AG10803 (cell line): ENCODE measurements at places on chromosomes 4 and X.

GRCh38 chrX:41350976-41351569 lies 17.1 kb downstream of the DDX3X start:
- no peak for DNase-seq

GRCh38 chr4:142700531-142700930 lies 145.6 kb downstream of the INPP4B start:
- DNase-seq = no peak

DNA sequence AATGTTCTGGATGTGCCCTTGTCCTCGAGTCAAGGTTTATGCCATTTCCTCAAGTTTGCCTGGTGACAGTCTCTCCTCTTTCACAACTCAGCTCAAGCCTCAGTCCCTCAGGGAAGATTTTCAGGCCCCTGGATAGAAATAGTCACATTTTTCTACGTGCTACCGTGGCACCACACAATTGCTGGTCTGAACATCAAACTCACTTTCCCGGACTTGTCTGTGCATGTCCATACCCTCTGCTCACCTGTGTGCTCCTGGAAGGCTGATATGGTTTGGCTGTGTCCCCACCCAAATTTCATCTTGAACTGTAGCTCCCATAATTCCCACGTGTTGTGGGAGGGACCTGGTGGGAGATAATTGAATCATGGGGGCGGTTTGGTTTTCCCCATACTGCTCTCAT lies 129.7 kb downstream of the HS3ST1 start:
- DNase-seq = no peak

DNA sequence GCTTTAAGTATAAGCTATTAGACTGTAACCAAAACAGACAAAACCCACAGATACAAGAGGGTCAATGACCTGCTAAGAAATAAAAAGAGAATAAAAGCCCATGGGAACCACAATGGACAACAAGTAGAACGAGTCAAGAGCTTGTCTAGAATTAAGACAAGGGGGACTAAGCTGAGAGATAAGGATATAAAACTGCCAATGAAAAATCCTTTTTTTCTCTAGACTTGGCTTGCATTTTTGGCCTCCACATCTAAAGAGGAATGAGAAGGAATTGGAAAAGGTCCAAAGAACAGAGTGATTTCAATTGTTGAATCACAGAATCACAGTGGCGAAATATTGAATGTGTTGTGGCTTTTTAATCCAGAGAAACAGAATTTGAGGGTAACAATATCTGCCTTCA lies 135.7 kb downstream of the QDPR start:
- peak; percentile 35 for DNase-seq

DNA sequence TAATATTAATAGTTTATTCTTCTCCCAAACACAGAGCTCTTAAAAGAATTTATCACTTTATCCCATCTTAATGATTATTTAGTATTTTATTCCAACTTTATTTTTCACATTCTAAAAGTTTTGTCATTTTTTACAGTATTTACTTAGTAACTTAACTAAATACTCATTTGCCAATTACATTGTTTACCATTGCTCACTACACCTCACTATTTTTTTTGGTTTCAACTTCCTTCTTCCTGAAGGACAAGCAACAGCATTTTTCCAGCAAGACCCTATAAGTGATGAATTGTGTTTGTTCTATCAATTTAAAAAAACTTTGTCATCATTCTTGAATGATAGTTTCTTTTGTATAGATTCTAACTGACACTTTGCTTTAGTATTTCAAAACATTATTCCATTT lies 19.4 kb upstream of the SRD5A3 start:
- DNase-seq = no peak

- no peak for DNase-seq
Observed at GRCh38 chrX:23662187-23662586, 5.1 kb upstream of the PRDX4 start.

DNA sequence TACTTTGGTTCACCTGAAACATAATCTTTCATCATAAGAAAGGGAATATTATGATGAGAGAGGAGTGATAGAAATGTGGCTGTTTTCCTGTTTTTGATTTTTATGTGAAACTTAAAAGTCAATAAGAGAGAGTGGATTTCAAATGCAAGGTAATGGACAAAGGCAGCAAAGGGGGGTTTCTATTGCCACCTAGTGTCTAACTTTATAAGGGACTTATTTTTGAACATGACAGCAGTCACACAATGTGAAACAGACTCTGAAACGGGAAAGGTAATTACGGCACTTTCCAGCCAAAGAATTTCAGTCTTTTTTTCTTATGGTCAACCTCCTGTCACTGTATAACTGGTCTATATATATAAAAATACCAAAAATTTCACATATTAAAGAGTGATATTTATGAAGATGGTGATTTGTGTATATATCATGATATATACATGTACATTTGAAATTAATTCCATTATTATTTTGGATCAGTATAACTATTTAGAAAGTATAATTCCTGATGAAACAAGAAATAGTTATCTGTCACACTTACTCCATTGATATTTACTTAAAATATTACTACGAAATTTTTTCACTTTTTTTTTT lies 127.1 kb downstream of the FBXO8 start:
- peak; percentile 48 for DNase-seq

DNA sequence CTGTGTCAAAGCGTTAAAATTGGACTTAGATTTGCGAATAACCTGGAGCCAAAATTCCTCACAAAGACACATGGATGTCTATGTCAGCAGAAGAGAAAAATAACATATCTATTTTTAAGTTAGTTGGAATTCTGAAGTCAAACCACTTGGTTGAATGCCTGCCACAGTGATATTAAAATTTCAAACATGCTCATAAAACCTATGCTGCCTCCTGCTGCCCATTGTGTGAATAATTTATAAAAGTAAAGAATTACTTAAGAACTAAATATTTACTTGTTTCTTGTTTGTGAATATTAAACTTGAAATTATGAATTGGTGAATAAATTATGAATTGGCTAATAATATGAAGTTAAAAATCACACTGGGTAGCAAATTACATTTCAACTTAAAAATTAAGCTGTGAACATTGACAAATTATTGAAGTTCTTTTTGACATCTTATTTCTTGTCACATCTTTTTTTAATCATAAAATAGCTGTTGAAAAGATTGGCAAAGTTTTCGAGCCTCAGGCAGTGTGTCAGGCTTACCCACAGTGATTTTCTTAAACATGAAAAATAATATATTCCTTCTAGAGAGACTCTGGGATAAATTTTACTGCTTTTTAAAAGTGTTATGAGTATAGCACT lies 35.4 kb downstream of the FABP2 start:
- peak; percentile 85 for DNase-seq

GRCh38 chr4:53695540-53696463 lies 104.5 kb upstream of the LNX1 start:
- DNase-seq = no peak

- peak; percentile 35 for DNase-seq
Observed at GRCh38 chrX:1657367-1658070, 42.7 kb downstream of the ASMT start.

DNA sequence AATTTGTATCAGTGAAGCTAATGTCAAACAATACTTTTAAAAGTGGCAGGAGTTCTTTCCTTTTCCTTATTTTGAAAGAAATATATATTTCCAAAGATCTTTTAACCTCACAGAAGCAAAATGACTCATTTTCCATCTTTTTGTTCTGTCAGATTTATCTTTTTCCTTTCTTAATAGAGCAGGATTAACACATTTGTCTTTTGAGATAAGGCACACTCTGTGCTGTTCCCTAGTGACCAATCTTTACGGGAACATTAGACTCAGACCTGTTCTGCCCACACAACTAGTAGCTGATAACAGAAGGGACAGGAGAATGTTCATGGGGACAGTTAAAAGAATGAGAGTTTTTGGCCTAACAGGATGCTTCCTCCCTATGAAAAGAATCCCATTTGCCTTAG lies 381.2 kb downstream of the STPG2 start:
- no peak for DNase-seq

DNA sequence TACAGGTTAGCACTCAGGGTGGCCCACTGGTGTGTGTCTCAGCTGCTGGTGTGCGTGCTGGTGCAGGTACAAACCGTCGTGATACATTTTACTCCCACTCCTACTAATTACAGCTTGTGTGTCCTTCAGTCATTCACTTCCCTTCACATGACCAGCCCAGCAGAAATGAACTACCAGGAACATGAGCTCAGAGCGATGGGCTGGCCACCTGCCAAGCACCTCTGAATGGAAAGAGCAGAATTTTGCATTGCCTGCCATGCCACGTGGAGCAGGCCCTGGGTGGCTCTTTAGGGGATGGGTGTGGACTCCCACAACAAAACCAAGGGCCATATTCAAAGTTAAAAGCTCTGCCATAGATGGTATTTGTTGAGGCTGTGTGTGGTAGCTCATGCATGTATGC lies 58.9 kb upstream of the PGM2 start:
- DNase-seq = peak; percentile 3

- peak; percentile 45 for DNase-seq
Observed at GRCh38 chr4:70505151-70505748, 13.1 kb upstream of the AMTN start.

- no peak for DNase-seq
Observed at GRCh38 chr4:8446122-8446521, 5.5 kb downstream of the TRMT44 start.

GRCh38 chrX:15815779-15816437 lies 25.6 kb downstream of the ZRSR2 start:
- DNase-seq = peak; percentile 38

- no peak for DNase-seq
Observed at GRCh38 chrX:151806967-151807540, 72.5 kb downstream of the CNGA2 start.

DNA sequence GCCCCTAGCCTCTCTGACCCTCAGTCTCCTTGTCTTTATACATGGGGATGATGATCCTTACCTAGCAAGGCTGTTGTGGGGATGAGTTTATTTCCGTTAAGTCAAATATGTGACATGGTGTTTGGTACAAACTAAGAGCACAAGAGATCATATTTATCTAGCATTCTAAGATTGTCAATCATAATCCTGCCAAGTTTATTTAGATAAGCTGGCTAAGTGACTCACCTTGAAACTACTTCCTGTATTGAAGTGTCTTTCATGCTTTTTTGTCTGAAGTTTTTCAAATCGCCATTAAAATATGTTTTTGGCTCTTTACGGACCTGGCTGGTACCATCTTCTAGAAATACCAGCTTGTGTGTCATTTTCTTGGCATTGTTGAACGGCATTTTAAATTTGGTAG lies 30.7 kb downstream of the MAP7D3 start:
- no peak for DNase-seq

- no peak for DNase-seq
Observed at GRCh38 chrX:85619962-85620361, 240.5 kb upstream of the POF1B start.

GRCh38 chr4:152626790-152627189 lies 53.0 kb downstream of the TMEM154 start:
- no peak for DNase-seq

- peak; percentile 6 for DNase-seq
Observed at GRCh38 chrX:49876750-49877149, 2.5 kb upstream of the USP27X start.

DNA sequence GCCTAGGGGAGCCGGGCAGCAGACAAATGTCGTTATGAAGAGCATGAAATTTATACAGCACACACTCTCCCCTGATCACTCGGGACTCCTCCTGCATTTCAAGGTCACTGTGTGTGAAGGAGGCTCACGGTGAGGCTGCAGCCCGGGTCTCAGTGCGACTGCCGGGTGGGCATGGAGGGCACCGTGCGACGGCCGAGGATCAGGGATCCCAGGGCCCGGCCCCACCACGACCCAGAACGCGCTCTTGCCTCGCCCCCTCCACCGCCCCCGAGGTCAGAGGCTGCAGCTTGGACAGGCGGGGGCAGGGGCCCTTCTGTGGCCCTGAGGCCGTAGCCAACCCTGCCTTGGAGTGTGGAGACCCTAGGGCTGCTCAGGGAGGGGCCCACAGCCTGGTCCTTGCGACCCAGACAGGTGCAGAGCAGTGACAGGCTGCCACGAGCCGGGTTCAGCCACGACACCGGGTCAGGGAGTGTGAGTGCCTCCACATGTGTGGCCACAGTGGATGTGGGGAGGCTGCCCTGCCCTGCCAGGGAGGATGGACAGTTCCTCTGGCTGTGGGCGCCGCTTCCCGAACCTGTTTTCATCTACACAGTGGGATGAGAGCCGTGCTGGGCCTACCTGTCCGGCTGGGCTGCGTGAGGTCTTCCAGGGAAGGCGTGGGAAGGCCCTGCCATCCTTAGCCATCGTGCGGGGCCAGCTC lies 89.3 kb upstream of the NKX1-1 start:
- no peak for DNase-seq

DNA sequence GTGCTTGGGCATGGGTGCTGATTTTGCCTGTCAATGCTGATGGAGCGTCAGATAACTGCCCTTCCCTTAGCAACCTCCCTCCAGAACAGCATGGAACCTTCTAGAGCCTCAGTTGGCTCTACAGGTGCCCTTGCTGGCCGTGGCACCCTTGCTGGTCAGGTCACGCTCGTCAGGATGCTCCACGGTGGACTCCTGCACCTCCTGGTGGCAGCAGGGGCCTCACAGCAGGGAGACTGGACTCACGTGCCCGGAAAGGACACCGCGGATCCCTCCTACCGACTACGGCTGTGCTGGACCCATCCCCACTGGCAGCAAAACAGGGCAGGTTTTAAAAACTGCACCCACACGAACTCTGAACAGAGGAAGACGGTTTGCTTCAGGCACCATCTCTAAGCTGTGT lies 82.1 kb upstream of the AFAP1 start:
- DNase-seq = no peak

- peak; percentile 51 for DNase-seq
Observed at GRCh38 chrX:109843963-109844751, 111.1 kb upstream of the ACSL4 start.

DNA sequence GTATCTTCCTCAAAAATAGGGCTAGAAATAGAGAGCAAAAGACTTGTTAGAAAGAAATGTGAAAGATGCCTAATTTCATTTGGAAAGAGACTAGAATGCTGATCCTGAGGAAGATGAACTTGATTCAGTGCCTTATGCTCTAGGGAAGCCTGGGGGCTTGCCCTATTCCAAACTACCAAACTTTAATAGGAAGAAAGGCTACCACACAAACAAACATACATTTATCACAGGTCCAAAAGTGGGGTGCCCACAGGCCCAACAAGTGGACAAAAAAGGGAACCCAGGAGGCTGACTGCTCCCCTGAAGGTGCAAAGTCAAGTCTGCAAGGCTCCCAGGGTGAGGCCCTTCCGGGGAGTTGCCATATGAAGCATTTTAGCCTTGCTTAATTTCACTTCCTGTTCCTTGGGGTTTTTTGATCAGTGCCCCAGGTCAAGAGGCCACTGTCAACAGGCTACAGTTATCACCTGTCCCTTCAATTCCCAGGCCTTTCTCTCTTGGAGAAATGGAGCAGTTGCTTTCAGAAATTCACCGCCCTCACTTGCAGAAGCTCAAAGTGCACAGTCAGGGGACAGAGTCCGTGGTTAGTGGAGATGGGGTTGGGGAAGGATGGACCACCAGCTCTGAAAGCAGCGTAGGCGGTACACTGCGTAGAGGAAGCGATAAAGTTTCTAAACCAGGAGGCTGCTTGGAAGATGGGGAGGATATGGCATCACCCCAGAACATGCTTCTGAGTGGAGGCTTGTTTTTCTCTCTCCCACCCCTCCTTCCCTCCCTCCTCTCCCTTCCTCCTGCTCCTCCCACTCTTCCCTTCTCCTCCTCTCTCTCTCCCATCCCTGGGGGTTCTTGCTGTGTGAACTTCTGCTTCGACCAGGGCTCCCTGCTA lies 36.4 kb downstream of the TMEM154 start:
- no peak for DNase-seq
